ENCODE measurements at places on chromosomes 5 and 9.
A peak's percentile ranks its signal among the peaks of the same experiment; 100 is the strongest.

- no peak for DNase-seq
Observed at GRCh38 chr5:5092149-5092548, 48.0 kb upstream of the ADAMTS16 start.

GRCh38 chr9:94913550-94913949 is 187.1 kb downstream of the AOPEP start:
- no peak for DNase-seq

GRCh38 chr9:34485822-34486221 is 27.2 kb downstream of the DNAI1 start:
- DNase-seq = no peak

- DNase-seq = no peak
Observed at GRCh38 chr5:17069995-17070511, 134.0 kb upstream of the MYO10 start.

- DNase-seq = no peak
Observed at GRCh38 chr5:132020568-132021339, 9.3 kb upstream of the ACSL6 start.

DNA sequence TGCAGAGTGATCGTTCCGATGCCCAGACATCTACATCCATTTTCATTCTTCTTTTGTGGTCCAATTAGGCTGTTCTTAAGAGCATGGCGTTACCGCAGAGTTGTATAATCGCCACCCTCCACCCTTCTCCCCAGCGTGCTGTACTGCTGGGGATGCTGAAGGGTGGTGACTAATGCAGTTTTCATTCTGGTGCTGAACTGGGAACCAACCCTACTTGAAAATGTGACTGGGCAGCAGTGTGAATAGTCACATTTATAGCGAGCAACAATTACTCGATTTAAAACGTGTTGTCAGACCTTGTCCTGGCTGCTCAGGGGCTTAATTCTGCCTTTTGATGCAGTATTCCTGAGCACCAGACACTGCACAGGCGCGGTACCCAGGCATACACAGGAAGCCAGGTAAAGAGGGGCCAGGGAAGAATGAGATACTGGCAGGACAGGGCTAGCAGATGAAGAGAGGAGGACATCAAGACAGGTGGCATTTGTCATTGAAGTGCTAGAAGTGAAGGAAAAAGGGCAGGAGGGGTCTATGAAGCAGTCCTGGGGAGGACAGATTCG is 719 bp upstream of the ISCA1 start:
- DNase-seq = peak; percentile 63
